Foreskin keratinocyte (primary cell): ENCODE measurements at places on chromosomes 7 and 10. TPM values are rescaled to one million over a fixed set of nuclear protein-coding genes. Genes with fewer than 3 reads are reported as not detected.

Gene ALOX5
- total RNA-seq = not detected in 2 replicates

Gene PODXL
- 0.53 and 2.3 TPM in 2 replicates for total RNA-seq

Gene EBF3
- total RNA-seq = 0.03 and 0.04 TPM in 2 replicates

Gene TFEC
- total RNA-seq = not detected in 2 replicates

Gene LAMB1
- total RNA-seq = 179 and 219 TPM in 2 replicates

Gene OPALIN
- total RNA-seq = not detected in 2 replicates

Gene MTURN
- 9.5 and 11.1 TPM in 2 replicates for total RNA-seq

Gene CDC14C
- 0.04 TPM in 1 of 2 replicates, not detected in the other for total RNA-seq

Gene OR6B1
- total RNA-seq = not detected in 2 replicates

Gene ASIC3
- 0.25 and 0.95 TPM in 2 replicates for total RNA-seq

Gene GCK
- total RNA-seq = 0.53 and 0.58 TPM in 2 replicates

Gene PON1
- total RNA-seq = not detected in 2 replicates

Gene KCTD7
- 2.6 and 3.9 TPM in 2 replicates for total RNA-seq

Gene GIMAP1
- not detected in 2 replicates for total RNA-seq

Gene SPDYE18
- total RNA-seq = not detected in 2 replicates

Gene PAX2
- not detected in 2 replicates for total RNA-seq
